ENCODE measurements at places on chromosomes 1 and 21.
A peak's percentile ranks its signal among the peaks of the same experiment; 100 is the strongest.

GRCh38 chr1:106998431-106999002, 58.0 kb upstream of the PRMT6 start:
- H3K27ac ChIP-seq: no peak overlapping the region
- ATAC-seq: no peak
- H3K27me3 ChIP-seq: no peaks in the 10 kb centered on the region
- peaks cover 9% of the 10 kb centered on the region for H3K4me1 ChIP-seq
- H3K36me3 ChIP-seq: no peaks in the 10 kb centered on the region
- no peak overlapping the region for H3K4me3 ChIP-seq

GRCh38 chr1:184629266-184629665, 125.4 kb downstream of the EDEM3 start:
- no peak overlapping the region for H3K4me3 ChIP-seq
- no peaks in the 10 kb centered on the region for H3K4me1 ChIP-seq
- H3K27ac ChIP-seq: no peak overlapping the region
- no peak for ATAC-seq
- no peaks in the 10 kb centered on the region for H3K36me3 ChIP-seq

DNA sequence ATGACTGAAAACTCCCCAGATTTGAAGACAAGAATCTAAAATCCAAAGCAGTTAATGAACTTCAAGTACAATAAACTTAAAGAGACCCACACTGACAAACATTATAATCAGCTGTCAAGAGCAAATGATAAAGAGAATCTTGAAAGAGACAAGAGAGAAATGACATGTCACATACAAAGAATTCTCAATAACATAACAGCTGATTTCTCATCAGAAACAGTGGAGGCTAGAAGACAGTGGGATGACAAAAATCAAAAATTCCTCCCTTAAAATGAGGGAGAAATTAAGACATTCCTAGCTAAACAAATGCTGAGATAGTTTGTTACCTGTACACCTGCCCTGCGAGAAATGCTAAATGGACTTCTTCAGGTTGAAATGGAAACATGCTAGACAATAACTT, 36.0 kb upstream of the COA6 start:
- H3K4me3 ChIP-seq: no peak overlapping the region
- ATAC-seq: no peak
- peaks cover 5% of the 10 kb centered on the region for H3K36me3 ChIP-seq
- H3K27me3 ChIP-seq: peaks cover 13% of the 10 kb centered on the region

GRCh38 chr1:247386687-247387086, 29.3 kb upstream of the NLRP3 start:
- peaks cover 10% of the 10 kb centered on the region for H3K27me3 ChIP-seq
- ATAC-seq: no peak
- H3K27ac ChIP-seq: no peak overlapping the region
- no peaks in the 10 kb centered on the region for H3K36me3 ChIP-seq
- no peak overlapping the region for H3K4me3 ChIP-seq

GRCh38 chr1:24932284-24932683, 2.2 kb upstream of the RUNX3 start:
- peak overlapping the region; percentile 74 for H3K27ac ChIP-seq
- peaks cover 75% of the 10 kb centered on the region for H3K4me1 ChIP-seq
- peak overlapping the region; percentile 61 for H3K4me3 ChIP-seq
- H3K36me3 ChIP-seq: peaks cover 18% of the 10 kb centered on the region
- no peaks in the 10 kb centered on the region for H3K27me3 ChIP-seq

GRCh38 chr1:47213230-47213963, 18.6 kb downstream of the TAL1 start:
- H3K4me1 ChIP-seq: no peaks in the 10 kb centered on the region
- H3K4me3 ChIP-seq: no peak overlapping the region
- ATAC-seq: no peak
- H3K27me3 ChIP-seq: peaks cover 19% of the 10 kb centered on the region
- H3K36me3 ChIP-seq: no peaks in the 10 kb centered on the region

- H3K27ac ChIP-seq: no peak overlapping the region
- H3K36me3 ChIP-seq: no peaks in the 10 kb centered on the region
- H3K27me3 ChIP-seq: no peaks in the 10 kb centered on the region
- no peak for ATAC-seq
- peaks cover 10% of the 10 kb centered on the region for H3K4me1 ChIP-seq
Observed at GRCh38 chr1:112881742-112882127, 74.3 kb downstream of the SLC16A1 start.

DNA sequence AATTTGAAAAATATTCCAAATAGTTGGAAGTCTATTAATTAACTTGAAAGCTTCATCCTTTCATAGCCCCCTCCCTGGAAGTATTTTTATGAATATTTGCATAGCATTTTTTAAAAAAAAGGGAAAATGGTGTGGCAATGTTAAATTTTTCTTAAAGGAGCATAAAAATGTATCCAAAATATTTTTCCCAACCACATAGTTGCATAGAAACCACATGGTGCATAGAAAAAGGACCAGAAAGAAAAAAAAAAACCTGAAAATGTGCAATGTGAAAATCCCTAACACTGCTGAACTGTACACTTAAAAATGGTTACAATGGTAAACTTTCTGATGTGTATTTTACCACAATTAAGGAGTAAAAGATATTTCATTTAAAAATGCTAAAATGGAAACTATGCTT, 8.0 kb downstream of the C1orf167 start:
- H3K4me1 ChIP-seq: peaks cover 7% of the 10 kb centered on the region
- no peak for ATAC-seq
- no peak overlapping the region for H3K27ac ChIP-seq
- peaks cover 9% of the 10 kb centered on the region for H3K27me3 ChIP-seq

DNA sequence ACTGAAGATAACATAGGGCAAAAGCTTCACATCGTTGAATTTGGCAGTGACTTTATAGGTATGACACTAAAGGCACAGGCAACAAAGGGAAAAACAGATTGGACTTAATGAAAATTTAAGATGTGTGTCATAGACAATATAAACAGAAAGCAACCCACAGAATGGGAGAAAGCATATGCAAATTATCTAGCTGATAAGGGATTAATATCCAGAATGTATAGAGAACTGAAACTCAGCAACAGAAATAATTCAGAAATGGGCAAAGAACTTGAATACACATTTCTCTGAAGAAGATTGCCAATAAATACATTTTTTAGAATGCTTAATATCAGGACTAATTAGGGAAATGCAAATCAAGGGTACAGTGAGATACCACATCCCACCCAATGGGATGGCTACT, 55.2 kb upstream of the ANGPTL1 start:
- peaks cover 67% of the 10 kb centered on the region for H3K4me1 ChIP-seq
- H3K27ac ChIP-seq: peak overlapping the region; percentile 51
- ATAC-seq: peak; percentile 63
- no peak overlapping the region for H3K4me3 ChIP-seq
- no peaks in the 10 kb centered on the region for H3K27me3 ChIP-seq

DNA sequence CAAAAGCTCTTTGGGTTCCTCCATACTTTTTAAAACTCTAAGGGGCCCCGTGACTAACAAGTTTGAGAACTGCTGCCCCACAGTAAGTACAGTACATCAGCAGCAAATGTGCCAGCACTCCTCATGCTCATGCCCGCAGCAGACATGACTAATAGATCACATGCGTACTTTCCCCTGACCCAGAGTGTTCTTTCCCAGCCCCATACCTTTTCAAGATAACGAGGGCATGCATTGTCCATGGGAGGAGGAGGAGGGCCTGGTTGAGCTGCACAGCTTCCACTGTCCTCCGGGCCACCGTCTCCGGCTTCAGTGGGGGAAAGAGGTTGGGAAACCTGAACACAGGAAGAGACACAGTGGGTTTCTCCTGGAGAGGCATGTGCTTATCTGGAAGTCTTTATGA, 45.5 kb downstream of the DHRS3 start:
- ATAC-seq: no peak
- no peaks in the 10 kb centered on the region for H3K4me1 ChIP-seq
- H3K27ac ChIP-seq: no peak overlapping the region
- no peaks in the 10 kb centered on the region for H3K27me3 ChIP-seq

DNA sequence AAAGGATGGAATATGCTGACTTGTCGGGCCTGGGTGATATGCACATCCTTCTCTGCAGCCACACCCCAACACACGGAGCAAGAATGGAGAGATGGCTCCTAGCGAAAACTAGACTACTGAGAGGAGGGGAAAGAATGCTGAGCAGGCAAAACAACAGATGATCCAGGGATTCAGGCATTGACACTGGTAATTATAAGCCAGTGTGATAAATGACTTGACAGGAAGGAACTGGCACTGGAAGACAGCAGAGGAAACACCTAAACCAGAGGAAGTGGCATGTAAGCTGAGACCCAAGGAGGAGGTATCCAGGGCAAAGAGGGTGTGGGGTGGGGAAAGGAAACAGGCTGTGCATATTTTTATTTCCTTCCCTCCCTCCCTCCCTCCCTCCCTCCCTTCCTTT, 31.7 kb upstream of the KHDRBS1 start:
- H3K27ac ChIP-seq: peak overlapping the region; percentile 77
- peaks cover 43% of the 10 kb centered on the region for H3K4me1 ChIP-seq
- ATAC-seq: no peak
- H3K36me3 ChIP-seq: no peaks in the 10 kb centered on the region
- H3K27me3 ChIP-seq: no peaks in the 10 kb centered on the region
- H3K4me3 ChIP-seq: no peak overlapping the region

- no peak for ATAC-seq
- H3K27ac ChIP-seq: no peak overlapping the region
- no peaks in the 10 kb centered on the region for H3K4me1 ChIP-seq
- no peaks in the 10 kb centered on the region for H3K36me3 ChIP-seq
Observed at GRCh38 chr1:83889707-83890106, 109.2 kb downstream of the TTLL7 start.

- no peaks in the 10 kb centered on the region for H3K4me1 ChIP-seq
- no peak overlapping the region for H3K27ac ChIP-seq
- H3K36me3 ChIP-seq: peaks cover 52% of the 10 kb centered on the region
- ATAC-seq: no peak
Observed at GRCh38 chr1:59845091-59845490, 30.3 kb downstream of the HOOK1 start.

DNA sequence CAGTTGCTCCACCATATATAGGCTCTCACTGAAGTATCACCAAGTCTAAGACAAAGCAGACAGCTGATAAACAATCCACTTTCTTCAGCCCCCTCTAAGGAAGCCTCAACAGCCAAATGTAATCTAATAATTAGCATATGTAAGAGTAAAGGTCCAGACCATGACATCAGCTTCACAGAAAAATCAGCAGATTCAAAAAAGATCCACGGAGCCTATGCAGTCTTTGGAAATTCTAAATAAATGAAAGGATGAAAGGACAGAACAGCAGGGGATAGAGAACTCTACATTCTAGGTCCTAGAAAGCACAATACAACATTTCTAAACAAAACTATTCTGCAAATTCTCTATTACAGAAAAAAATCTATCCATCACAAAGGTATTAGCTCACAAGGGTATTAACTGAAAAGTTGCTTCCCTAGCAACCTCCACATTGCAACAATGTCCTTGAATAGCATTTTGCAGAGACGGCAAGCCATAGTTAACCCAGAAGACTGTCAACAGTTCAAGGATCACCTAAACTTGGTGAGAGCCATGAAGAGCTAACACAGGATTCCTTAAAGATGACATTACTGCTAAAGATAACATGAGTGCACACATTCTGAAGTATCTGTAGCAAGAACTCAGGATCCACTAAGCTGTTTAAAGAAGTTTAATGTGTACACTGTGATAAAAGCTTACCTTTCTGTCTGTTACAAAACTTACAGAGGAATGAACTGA, 74.3 kb downstream of the SIPA1L2 start:
- H3K4me1 ChIP-seq: no peaks in the 10 kb centered on the region
- H3K36me3 ChIP-seq: no peaks in the 10 kb centered on the region
- H3K27me3 ChIP-seq: peaks cover 8% of the 10 kb centered on the region

DNA sequence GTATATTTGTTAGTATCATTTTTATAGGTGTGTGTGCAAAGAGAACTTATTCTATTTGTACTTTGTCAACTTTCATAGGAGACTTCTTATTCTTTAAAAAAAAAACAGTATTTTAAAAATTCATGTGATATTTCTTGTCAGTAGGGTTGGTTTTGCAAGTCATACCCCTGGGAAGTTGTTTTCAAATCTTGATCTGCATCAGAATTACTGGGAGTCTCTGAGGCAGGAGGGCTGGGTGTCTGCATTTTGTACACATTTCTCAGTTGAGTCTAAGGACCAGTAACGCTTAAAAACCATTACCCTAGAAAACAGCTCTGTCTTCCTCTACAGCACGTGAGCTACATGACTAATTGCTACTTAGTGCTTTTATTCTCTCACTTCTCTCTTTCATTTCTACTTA, 76.0 kb upstream of the CTTNBP2NL start:
- ATAC-seq: no peak
- H3K27me3 ChIP-seq: peaks cover 30% of the 10 kb centered on the region
- no peak overlapping the region for H3K4me3 ChIP-seq
- H3K36me3 ChIP-seq: no peaks in the 10 kb centered on the region

DNA sequence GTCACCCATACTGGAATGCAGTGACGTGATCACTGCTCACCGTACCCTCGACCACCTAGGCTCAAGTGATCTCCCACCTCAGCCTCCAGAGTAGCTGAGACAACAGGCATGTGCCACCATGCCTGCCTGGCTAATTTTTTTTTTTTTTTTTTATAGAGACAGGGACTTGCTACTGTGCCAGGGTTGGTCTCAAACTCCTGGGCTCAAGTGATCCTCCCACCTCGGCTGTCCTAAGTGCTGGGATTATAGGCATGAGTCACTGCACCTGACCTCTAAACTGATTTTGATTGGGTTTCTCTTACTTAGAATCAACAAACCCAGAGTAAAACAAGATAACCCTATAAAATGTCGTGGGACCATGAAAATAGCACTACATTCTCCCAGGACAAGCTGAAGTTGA, 112.0 kb downstream of the UBE2U start:
- no peak overlapping the region for H3K27ac ChIP-seq
- H3K27me3 ChIP-seq: no peaks in the 10 kb centered on the region
- no peaks in the 10 kb centered on the region for H3K36me3 ChIP-seq
- no peak for ATAC-seq
- no peak overlapping the region for H3K4me3 ChIP-seq
- H3K4me1 ChIP-seq: no peaks in the 10 kb centered on the region

DNA sequence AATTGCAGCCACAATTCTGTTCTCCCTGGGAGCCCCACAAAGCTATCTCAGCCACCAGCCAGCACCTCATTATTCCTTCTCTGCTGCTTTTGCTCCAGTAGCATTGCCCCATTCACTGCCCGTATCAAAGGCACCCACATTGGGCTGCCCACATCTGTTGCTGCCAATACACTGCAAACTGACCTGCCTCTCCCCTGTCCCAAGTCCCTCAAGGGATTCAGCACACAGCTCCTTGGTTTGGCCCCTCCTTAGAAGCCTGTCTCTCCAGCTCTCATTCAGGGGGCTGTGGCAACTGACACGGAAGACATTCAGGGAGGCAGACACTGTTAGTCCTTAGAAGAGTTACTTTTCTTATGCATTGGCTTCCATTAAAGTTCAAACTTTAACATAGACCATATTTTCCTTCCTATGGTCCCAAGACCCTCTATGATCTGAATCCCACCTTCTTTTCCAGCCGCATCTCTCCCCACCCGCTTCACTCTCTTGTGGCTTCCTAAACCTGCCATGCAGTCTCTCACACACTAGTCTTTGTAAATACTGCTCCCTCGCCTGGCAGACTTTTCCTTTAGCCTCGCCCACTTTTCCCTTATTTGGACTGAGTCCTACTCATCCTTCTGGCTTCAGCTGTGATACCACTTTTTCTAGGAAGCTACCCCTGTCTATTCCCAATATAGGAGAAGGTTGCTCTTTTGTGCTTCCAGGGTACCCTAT, 19.3 kb upstream of the KLHDC8A start:
- no peaks in the 10 kb centered on the region for H3K4me1 ChIP-seq
- H3K27me3 ChIP-seq: peaks cover 57% of the 10 kb centered on the region
- no peak for ATAC-seq
- no peak overlapping the region for H3K27ac ChIP-seq
- H3K4me3 ChIP-seq: no peak overlapping the region

GRCh38 chr1:242811092-242811840, 286.8 kb upstream of the PLD5 start:
- H3K4me1 ChIP-seq: peaks cover 9% of the 10 kb centered on the region
- no peaks in the 10 kb centered on the region for H3K36me3 ChIP-seq
- H3K27me3 ChIP-seq: peaks cover 11% of the 10 kb centered on the region
- no peak overlapping the region for H3K27ac ChIP-seq

Measured in stimulated activated memory B cell treated with anti-CD40 and anti-IgM and Interleukin-4, amounts not matched to agents 10 μg/mL and 1 μg/mL and 100 μg/mL, for 72 hours (primary cell).